Esophagus squamous epithelium (tissue), 5 donors: ENCODE measurements at places on chromosomes 3 and 15.
A peak's percentile ranks its signal among the peaks of the same experiment; 100 is the strongest.

- DNase-seq = no peak
Measured at GRCh38 chr15:31031471-31032067, 40.1 kb upstream of the MTMR10 start.

DNA sequence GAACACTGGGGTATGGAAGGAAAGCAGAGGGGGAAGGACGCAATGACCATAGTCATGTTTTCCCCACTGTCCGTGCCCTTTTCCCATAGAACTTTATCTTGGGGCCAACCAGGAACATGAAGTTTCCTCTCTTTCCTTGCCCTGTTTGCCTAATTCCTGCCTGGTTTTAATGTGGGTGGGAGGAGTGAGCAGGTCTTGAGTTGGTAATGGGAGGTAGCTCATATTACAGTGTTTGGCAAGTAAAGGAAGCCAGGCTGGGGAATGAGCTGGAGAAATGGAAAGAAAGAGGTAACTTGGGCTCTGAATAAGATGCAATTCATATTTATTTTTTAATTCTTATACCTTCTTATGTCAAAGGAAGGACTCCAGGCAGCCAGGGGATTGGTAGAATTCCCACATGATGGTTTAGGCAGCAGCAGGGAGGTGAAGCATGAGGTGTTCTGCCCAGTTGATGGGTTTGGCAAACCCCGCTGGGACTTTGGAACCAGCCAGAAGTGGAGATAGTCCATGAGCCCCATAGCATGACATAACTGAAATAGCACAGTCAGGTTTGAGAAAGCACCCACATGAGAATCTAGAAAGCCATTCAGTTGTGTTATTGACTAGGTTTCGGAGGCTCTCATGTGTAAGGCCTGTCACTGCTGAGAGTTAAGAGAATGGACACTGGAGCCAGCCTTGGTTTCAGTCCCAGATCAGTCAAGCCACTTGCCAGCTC lies 60.0 kb downstream of the CCK start:
- no peak for DNase-seq

GRCh38 chr3:73270839-73271483 lies 209.5 kb downstream of the EBLN2 start:
- no peak for DNase-seq

GRCh38 chr3:99418209-99418635 lies 220.2 kb upstream of the COL8A1 start:
- no peak for DNase-seq

DNA sequence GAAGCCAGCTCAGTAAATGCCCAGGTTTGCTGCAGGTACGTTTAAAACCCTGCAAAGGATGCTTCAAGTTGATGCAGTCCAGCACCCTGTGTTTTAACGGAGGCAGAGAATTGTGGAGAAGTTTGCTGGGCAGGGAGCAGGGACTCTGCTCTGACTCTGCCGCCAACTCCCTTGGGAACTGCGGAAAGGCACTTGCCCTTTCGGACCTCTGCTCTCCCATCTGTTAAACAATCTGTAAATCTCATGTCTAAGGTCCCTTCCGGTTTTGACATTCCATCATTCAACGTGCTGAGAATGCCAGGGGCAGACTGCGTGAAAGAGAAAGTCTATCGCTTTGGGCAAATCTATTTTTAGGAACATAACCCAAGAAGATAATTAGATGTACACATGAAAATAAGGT lies 184.5 kb downstream of the OPA1 start:
- DNase-seq = no peak

- peak; percentile 41 for DNase-seq
Measured at GRCh38 chr3:31532587-31533168, at the start of gene STT3B. STT3B (plus strand) TSS chr3:31532925; CDS start chr3:31532999, 74 bp downstream.

DNA sequence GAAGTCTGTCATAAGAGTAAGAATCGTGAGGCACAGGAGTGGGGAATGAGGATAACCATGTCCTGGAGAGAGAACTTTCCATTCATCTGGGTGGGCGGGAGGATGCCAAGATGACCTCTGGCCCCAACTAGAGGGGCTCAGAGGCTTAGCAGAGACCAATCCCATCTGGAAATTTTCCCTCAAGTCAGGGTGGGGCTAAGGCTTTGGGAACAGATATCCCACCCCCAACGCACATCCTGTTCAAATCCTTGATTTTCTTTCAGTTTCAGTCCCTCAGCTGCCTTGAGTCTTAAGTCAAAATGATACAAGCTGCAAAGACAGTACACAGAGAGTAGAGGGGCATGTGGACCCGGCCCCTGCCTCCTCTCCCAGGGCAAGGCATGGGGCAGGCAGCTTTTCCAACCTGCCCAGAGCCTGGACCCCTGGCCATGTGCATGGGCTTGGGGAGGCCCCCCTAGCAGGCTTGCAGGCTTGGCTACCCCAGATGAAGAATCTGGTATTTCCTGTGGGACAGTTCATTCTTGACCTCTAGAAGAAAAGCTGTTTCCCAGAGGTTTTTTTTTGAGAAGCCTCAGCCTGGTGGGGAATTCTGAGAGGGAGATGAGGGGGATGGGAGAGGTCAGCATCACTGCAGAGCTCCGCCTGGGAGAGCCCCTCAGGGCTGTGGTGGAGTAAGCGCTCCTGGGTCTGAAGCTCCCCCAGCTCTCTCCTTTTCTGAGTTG lies 109.7 kb upstream of the HACD2 start:
- no peak for DNase-seq

- DNase-seq = no peak
Measured at GRCh38 chr3:150038830-150039229, 68.1 kb upstream of the PFN2 start.

- no peak for DNase-seq
Measured at GRCh38 chr3:5581743-5582142, 394.2 kb downstream of the EDEM1 start.

GRCh38 chr15:72764656-72765055 lies 18.9 kb downstream of the ADPGK start:
- no peak for DNase-seq

DNA sequence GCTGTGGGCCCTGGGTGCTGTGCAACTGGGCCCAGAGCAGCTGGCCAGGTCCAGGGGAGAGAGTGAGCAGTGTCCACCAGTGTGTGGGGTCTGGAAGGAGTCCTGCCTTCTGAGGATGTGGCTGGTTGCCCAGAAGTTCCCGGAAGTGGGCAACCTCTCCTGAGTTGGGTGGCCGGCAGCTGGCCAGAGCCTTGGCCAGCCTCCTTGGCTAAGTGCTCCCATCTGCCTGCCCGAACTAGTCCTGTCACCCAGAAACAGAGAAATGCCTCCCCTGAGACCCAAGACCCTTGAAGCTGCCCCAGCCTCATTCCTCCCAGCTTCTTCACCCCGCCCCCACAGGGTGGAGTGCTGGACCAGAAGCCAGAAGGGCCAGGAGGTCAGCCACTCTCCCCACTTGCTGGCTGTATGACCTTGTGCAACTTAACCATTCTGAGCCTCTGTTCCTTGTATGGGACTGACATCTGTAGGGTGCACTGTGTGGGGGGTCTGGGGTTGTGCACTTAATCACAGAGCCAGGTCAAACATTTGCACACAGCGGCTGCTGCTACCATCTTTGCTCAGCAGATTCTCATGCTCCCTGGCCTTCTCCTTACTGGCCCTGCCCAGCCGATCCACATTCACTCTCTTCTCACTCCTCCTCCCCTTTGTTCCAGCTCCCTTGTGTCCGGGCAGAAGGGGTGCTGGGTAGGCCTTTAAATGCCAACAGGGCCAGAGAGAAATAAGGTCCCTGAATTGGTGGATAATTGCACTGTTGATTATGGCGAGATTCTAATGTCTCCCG lies 7.5 kb upstream of the ALAS1 start:
- no peak for DNase-seq

DNA sequence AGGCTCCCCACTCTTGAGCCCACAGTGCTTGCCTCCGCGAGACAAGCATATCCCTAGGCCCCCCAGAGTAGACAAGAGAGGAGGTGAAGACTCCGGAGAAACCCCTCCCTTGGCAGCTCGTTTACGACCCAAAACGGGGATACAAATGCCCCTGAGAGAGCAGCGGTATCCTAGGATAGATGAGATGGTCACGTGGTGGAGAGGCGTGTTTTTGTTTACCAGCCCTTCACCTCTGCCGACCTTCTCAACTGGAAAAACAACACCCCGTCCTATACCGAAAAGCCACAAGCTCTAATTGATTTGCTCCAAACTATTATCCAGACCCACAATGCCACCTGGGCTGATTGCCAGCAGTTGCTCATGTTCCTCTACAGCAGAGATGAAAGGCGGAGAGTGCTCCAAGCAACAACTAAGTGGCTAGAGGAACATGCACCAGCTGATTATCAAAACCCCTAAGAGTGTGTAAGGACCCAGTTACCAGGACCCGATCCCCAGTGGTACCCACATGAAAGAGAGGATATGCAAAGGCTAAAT lies 99.5 kb upstream of the OSBPL11 start:
- DNase-seq = no peak
